ENCODE measurements at places on chromosomes 2 and 18.

GRCh38 chr2:236209996-236210395 is 41.8 kb upstream of the GBX2 start:
- no peak for DNase-seq

GRCh38 chr18:5974696-5975095 is 79.4 kb upstream of the TMEM200C start:
- DNase-seq, result no peak

DNA sequence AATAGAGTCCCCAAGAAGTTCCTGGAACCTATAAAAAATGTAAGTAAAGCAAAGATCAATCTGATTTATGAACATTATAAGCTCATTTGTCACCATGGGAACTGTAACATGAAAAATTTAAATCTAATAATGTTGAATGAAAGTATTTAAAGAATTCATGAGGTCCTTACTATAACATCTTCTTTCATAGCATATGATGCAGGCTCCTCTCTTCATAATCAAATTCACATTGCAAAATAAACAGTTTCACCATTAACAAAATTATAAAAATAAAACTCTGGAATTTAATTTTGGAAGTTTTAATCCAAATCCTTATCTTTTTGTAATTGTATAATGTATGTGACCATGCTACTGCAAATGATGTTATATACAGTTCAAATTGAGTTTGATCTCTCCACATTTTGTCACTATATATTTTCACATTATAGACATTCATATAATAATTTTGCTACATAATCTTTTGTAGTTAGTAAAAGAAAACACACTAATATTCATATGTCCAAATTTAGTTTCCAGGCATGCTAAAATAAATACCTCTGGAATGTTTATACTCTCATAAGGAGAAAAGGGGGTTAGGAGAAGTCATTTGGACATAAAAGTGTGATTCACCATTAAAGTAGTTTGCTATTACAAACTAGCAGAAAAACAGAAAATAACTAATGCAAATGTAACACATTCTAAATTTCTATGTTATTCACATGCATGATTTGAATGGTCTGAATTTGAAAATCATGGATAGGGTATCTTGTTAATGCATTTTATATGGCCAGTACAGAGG is 954.1 kb downstream of the DSC3 start:
- no peak for DNase-seq

DNA sequence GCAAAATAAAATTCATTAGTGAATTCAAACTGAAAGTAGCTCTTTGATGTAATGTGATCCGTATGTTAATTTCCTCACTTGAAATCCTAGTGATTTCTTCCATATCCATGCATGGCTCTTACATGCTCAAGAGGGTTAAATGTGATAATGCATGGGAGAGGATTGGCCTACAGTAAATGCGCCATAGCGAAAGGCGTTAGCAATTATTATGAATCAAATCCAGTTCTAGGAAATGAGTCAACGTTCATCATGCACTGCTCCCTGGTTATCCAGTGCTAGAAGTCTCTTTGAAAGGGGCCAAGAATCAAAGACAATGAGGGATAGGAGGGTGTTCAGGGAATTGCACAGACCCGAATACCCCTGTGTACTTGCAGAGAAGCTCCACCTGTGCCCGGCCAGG is 101.4 kb upstream of the RASGRP3 start:
- no peak for DNase-seq

DNA sequence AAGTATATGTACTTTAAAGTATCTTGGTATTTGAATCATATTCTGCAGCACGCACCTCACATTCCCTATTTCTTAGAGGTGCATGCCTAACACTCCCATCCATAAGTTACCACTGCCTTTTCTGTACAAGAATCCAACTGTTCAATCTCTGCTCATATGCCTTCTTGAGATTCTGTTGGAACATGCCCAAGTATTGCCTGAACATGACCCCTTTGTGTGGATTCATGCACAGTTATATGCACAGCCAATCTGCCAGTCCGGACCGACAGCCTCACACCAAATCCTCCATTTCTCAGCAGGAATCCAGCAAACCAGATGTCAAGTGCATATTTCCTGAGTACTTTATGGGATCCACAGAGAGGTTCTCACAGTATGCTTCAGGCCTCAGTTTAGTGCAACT is 222.0 kb downstream of the TMEM182 start:
- DNase-seq, result no peak

DNA sequence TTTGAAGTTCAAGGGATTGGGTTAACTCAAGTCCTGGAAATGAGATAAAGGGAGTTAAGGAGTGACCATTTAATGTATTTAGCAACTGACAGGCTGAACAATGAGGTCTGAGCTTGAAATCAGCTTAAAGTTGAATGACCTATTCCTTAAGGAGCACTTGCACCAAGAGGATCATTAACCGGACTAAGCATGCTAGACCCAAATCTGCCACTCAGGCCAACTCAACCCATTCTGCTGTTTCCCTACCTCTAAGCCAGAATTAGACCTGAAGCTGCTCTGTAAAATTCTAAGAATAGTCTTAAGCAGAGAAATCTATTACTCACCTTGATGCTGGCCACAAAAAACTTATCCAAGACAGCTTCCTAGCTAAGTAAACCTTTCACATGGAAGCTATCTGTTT is 59.8 kb downstream of the SPRED2 start:
- no peak for DNase-seq

DNA sequence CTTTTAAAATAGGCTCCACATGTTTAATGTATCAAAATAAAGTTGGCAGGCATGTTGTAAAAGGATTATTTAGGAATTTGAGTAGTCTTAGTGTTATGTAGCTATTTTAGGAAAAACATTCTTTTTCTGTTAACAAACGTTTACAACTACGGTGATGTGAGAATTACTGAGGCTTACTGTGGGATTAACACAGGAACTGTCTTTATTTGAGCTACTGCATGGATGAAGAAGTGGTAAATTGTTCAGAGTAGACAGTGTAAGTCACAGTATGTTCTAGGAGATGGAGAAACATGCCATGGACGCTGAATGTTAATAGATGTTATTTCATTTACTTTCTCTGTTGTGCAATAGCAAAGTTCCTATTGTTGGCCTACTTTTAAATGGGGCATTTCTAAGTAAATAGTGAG is 1.6 kb downstream of the PPM1B start:
- DNase-seq, result no peak

DNA sequence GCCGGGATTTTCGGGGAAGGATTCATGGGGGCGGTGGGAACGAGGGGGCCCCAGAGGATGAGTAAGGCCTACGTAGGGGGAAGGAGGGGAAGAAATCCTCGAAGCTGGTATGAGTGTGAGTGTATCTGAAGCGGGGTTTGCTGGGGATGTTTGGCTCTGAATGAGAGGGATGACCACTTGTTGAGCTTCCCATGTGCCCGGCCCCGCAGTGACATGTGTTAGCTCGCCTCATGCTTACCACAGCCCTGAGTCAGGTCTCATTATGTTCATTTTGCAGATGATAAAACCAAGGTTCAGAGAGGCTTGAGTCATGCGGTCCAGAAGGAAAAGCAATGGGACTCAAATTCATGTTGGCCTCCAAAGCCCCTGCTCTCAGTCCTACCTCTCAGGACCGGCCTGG is 214.7 kb downstream of the BCL2 start:
- no peak for DNase-seq

GRCh38 chr2:67945940-67946339 is 116.9 kb downstream of the C1D start:
- DNase-seq, result no peak

GRCh38 chr2:113234721-113235346 is 43.9 kb downstream of the PAX8 start:
- no peak for DNase-seq

GRCh38 chr2:129791712-129792111 is 187.8 kb upstream of the RAB6C start:
- no peak for DNase-seq

DNA sequence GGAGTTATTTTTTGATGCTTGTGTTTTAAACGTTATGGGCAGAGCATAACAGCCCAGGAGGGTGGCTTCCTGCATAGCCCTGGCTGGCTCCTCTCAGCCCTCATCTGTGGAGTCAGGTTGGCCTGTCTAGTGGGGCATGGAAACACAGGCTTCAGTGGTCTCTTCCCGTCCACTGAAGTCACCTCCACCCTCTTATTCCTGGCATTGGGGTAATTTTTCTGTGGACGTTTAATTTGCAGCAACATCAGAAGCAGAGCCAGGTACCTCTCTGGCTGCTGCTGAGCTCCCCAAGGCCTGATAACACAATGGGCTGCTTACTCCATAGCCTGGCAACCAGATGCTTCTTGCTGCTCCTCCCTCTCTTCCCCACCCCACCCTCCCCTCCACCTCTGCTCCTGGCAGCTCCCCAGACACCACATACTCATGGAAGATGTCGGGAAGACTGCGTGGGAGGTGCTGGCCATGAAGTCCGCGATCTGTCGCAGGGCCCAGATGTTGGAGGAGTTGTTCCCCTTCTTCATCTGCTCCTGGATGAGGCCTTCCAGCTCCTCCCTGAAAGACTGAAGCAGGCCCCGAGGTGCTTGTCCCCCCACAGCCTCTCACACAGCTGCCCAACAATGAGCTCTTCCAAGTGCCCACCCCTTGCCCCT is 64.0 kb downstream of the ADD2 start:
- no peak for DNase-seq

DNA sequence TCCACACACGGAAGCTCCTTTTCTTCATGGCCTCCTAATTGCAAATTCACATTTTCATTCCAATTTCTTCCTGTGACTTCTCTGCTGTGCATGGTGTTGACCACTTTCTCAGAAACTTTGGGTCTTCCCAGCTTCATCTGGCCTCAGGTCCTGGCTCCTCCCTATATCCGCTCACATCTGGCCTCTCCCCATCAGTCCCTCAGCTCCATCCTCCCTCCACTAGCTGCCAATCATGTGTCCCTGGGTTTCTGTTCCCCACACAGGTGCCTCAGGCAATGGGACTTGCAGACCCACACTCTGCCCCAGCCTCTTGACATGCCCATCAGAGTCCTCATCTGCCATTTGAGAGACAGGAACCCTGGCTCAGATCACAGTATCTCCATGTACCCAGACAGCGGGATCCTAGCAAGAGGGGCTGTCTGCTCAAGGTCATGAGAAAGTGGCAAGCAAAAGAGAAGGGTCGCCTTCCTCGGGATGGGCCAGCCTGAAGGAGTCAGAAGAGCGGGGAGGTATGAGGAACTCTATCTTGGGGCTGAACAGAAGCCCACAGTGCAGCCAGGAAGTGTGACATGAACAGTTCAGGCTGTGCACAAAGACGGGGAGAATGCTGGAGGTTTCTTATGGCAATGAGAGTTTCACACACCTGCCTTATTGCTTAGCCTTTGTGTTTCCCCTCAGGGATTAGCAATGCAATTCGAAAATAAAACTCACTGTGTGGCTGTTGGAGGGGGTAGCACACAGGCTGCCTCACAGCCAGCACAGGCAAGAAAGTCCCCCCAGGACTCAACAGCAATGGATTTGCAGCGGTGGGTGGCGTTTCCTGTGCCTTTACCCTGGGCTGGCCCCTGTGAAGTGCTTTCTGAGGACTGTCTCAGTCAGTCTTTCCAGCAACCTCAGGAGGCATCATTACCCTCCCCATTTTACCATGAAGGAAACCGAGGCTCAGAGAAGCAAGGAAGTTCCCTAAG is 69.5 kb downstream of the COPS8 start:
- DNase-seq, result no peak

DNA sequence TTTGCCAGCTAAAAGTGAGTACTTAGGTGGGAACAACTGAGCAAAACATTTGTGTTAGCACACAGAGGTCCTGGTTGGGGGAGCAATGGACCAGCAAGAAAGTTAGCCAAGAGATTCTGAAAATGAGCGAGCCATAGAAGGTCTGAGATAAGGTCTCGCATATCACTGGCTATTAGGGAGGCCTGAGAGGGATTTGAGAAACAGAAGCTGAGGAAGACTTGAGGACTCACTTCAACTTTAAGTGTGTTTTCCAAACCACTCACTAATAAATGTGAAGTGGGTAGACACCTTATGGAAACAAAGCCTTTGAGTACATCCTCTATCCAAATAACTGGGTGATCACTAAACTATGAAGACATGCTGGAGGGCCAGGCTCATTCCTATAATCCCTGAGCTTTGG is 958.5 kb downstream of the DPP10 start:
- DNase-seq, result no peak

DNA sequence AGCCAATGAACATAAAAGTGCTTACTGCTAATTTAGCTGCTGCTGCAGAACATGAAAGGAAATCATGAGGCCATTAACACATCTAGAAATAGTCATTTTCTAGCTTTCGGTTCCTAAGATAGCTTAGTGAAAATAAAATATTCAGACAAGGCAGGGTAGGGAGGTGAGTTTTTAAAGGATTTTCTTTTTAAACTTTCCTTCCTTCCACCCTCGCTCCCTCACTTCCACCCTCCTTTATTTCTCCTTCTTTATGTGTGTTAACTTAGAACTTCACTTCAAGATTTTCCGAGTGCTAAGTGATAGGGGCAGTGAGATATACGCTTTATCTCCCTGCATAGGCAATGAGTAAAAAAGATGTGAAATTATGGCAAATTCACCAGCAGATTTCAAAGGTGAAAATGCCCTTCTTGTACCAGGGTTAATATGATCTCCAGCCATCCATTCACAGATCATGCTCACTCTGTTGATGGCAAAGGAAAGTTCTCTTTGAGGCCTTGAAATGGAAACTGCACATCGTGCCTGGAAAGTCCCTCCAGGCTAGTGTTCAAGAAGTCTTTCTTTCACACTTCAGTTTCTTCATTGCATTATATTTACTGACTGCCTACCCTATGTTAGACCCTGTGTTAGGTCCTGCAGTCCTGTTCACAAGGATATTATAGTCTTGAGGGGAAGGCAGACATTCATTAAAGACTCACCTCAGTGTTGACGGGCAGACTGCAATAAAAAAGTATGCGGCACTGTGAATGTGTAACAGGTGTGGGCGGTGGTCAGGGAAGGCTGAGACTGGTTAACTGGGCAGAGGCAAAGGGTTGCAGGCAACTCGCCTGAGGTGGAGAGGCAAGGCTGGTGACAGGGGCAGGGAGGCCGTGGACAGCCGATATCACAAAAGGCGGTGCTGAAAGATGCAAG is 200.8 kb downstream of the PLCL1 start:
- no peak for DNase-seq

GRCh38 chr2:41937921-41938708 is 109.7 kb upstream of the PKDCC start:
- DNase-seq, result no peak

- no peak for DNase-seq
Observed at GRCh38 chr18:11310476-11311086, 161.2 kb upstream of the PIEZO2 start.

DNA sequence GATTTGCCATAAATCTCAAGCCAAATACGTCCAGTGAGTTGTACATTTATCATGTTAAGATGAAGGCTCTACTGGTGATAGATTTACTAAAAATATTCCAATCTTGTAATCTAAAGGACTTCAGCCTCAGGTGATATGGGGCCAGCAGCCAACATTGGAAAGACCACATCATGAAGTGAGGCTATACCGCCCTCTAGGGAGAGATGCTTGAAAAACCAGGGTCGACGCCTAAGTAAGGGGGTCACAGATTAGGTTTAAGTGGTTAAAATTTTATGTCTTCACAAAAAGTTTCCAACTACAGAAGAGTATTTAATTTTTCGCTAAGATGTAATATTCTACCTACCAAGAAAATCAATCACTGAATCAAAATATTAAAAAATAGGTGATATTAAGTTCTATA is 33.3 kb downstream of the DOCK10 start:
- no peak for DNase-seq

- no peak for DNase-seq
Observed at GRCh38 chr2:46846536-46846935, 69.1 kb downstream of the MCFD2 start.

All from upper lobe of right lung (tissue), 1 donor.